Mucosa of gallbladder (tissue), 1 donor: ENCODE measurements at places on chromosomes 2 and 18.

GRCh38 chr2:101692041-101692440 is 5.5 kb upstream of the MAP4K4 start:
- no peak for DNase-seq

- peak; percentile 24 for DNase-seq
Observed at GRCh38 chr2:160493227-160494028, at the start of gene RBMS1. TSS of gene RBMS1 (minus strand) at chr2:160493807. CDS start at chr2:160493363, 444 bp downstream.

DNA sequence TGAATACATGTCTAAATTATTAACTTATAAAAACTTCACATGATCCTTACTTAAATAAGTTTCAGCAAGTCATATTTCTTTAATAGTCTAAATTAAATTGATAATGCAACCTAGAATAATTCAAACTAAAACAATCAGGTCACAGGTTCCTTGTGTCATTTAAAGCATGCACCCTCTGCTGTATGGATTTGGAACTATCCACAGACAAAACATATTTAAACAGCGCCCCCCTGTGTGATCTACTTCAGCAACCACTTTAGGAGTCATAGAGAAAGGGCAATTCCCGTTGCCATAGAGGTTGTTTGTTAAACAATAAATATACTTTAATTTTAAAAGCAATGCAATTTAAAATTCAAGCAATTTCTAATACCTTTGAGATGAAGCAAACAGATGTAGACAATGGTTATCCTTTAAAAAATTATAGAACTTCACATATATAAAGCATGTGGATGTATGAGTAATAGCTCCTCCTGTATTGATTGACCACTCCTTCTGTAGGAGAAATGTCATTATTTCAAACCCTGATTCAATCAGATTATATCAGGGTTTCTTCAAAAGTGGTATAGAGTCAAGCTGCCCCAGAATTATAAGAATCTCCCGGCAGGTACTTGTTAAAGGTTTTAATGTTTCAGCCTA is 21.2 kb downstream of the GRB14 start:
- DNase-seq: peak; percentile 28

- no peak for DNase-seq
Observed at GRCh38 chr2:232345251-232345650, 33.3 kb upstream of the ALPP start.

DNA sequence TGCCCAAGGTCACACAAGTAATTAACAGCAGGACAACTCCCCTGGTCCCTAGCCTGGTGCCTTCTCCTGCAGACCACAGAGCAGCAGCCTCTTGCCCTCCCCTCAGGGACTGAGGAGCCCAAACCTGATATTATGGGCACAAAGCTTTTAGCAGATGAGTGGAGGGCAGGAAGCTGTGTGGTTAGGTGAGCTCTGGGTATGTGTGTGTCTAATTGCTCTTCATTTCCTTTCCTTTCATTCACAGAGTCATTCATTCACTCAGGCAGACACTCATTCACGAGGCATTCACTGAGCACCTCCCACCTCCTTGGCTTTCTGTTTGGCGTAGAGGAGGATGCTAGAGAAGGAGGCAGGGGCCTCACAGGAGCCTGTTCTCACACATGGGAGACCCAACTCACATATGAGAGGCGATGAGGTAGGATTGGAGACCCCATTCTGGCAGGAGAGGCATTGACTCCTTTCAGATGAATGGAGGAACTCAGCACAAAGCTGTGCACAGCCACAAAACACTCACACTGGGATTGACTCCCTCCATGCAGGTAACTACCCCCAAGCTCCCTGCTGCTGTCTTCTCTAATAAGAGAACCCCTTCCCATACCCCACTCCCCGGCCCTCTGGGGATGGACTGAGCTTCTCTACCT is 306.8 kb upstream of the SKOR2 start:
- no peak for DNase-seq

DNA sequence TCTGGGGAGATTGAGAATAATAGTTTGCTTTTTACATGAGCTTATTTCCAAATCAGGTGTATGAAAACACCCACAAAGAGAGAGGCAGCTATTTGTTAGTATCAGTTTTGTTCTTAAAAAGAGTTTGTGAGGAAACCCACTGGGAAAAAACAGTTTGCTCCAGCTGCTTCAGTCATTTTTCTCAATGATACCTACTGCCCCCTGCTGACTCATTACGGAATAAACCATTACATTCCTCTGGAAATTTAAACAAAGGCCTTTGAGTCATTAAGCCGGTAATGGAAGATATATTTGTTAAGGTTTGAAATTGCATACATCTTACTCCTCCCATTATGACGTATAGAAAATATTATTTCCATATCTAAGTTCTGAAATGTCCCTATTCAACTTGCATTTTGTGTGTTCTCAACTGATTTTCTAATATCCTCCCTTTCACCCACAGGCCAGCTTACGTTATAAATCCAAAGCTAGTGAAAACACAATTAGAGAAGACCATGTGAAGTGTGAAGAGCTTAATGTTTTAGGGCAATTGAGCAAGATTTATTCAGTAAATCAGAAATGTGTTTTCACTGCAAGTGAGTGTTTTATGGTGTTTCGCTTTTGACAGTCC is 761.6 kb downstream of the DSC3 start:
- peak; percentile 10 for DNase-seq

- DNase-seq: no peak
Observed at GRCh38 chr18:55083461-55083860, 124.2 kb upstream of the CCDC68 start.

- no peak for DNase-seq
Observed at GRCh38 chr2:220931491-220931890, 640.6 kb downstream of the EPHA4 start.

GRCh38 chr2:9415516-9416169 is 7.7 kb downstream of the ITGB1BP1 start:
- no peak for DNase-seq

DNA sequence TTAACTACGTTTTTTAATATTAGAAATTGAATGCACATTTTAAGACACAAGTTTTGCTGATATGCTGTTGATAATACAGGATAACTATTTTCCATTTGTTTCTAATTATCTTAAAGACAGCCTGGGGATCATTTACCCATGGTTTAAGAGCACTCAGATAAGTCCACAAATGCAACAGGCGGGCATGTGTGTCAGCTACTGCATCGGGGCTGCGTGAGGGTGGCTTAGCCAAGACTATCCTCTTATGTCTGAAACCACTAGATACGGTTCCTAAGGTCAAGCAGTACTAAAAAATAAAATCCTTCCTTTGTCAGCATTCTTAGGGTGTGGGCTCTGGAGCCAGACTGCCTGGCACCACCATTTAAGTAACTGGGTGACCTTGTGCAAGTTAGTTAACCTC is 254.8 kb downstream of the SATB2 start:
- no peak for DNase-seq

- no peak for DNase-seq
Observed at GRCh38 chr2:85415980-85416650, 2.4 kb upstream of the SH2D6 start.

GRCh38 chr2:239311132-239312040 is 89.4 kb downstream of the HDAC4 start:
- DNase-seq: peak; percentile 9

DNA sequence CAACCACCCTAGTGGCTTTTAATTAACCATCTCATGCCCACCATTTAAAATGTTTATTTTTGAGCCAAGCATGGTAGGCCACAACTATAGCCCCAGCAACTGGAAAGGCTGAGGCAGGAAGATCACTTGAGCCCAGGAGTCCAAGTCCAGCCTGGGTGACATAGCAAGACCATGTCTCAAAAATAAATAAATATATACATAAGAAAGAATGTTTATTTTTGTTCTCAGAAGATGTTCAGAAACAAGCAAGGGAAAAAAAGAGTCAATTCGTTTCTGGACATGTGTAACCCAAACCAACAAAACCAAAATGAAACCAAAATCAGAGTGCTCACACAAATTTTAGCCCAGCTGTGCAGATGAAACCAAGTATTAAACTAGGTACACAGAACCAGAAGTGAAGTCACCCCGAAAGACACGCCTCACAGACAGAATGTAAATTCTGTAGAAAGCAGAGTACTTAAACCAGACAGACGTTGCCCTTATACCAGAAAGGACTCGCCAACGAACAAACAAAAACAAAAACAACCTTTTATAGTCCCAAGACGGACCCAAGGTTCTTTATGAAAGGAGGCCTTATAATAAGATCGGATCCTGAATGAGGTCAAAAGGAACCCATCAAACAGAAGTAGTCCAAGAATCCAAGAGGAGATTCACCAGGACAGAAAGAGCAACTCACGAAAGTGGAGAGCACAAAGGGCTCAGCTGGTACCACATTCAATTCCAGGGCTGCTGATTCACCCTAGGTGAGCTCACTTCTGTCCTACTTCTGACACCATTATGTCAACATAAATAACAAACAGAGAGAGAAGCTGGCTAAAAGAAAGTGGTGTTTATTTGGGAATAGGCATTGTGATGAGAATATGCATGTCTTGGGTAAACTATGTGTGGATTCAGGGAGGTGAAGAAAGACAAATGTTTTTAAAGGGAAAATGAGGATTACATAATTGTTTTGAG is 31.8 kb upstream of the MTCL1 start:
- no peak for DNase-seq

- no peak for DNase-seq
Observed at GRCh38 chr2:186639939-186640338, 50.1 kb downstream of the ITGAV start.

- no peak for DNase-seq
Observed at GRCh38 chr18:55089610-55090009, 130.3 kb upstream of the CCDC68 start.

DNA sequence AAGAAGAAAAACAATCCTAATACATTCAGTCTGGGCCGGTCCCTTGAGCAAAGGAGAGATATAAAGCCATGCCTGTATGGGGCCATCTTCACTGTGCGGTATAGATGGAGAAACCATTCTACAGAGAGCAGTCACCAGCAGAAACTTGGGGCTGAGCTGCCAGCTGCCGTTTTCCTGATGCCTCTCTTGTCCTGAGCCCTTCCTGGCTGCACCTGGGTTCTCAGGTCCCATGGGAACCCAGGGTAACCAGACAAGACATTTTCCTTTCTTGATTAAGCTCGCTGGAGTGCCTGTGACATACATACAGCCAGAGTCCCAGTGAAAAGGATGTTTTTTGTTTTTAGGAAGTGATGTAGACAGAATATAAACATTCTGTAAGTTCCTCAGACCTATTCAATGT is 5.3 kb upstream of the METTL21A start:
- no peak for DNase-seq

DNA sequence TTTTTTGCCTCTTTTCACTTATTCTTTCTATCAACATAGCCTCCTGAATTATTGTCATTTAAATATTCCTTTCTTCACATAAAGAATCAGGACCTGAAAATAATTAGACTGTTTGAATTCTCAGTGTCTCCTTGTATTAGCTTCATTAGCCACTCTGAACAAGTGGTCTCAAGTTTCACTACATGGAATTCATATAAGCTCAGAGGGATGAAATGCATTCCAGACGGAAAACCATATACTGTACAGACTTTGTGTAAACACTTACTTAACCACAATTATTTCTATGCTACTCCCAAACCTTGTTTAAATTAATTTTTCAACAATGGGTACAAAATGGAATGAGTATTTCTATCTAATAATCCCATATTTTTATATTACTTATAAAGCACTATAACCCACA is 53.4 kb downstream of the CHN1 start:
- no peak for DNase-seq

GRCh38 chr2:109128616-109129355 is at the start of gene SH3RF3:
TSS of gene SH3RF3 (plus strand) at chr2:109129205.
- peak; percentile 37 for DNase-seq

GRCh38 chr2:241771286-241772062 is 5.1 kb upstream of the GAL3ST2 start:
- DNase-seq: no peak

- no peak for DNase-seq
Observed at GRCh38 chr2:218357236-218358177, 850 bp downstream of the CATIP start.

GRCh38 chr2:212364112-212364985 is 174.3 kb downstream of the ERBB4 start:
- no peak for DNase-seq

DNA sequence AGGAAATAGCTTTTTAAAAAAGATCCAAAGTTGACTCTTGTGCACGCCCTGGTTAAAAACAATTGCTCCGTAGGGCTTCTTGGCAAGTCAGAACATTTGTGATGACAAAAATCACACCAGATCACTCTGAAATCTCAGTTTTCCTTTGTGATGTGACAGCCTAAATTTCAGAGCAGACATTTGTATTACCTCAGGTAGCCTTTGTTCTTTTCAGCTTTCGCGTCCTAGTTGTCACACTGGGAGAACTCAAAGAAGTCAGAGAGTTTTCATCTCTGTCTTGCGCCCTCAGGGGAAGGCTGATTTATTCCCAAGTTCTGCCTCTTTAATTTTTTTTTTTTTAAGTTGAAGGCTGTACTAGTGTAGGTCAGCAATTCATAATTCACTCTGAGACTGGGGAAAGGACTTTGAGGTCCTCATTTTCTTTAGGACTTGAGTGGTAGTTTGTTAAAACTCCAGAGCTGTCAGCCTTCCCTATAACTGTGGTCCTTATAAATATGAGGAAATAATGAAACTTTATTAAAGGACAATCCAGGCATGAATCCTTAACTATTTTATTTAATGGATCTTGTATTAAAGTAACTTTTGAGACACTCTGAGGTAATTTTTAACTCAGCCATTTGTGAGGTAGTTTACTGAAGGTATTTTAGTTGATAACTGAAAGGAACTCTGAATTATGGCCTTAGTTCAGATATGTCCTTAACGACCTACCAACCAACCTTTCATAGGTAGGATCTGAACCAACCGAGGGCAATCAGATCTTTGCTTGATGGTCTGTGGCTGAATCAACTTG is 525.1 kb upstream of the FAM98A start:
- DNase-seq: no peak

GRCh38 chr18:43277164-43277600 is at the start of gene SYT4:
TSS of gene SYT4 (minus strand) at chr18:43277490. CDS start at chr18:43277281, 209 bp downstream.
- DNase-seq: peak; percentile 62

DNA sequence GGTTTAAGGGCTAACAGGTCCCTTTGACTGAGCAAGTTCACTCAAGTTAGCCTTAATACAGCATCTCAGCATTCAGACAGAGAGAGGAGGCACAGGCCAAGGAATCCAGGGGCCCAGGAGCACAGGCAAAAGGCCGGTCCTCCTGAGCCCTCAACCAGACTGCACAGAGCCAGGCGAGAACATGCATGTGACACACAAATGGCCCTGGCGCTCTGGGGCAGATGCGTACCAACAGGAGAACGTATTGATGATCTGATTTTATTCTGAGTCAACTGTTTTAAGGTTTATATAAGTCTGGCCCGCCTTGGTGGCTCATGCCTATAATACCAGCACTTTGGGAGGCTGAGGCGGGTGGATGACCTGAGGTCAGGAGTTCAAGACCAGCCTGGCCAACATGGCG is 34.9 kb downstream of the KCNIP3 start:
- no peak for DNase-seq

GRCh38 chr2:219387306-219388120 is at the start of gene DNPEP:
TSS of gene DNPEP (minus strand) at chr2:219387912. CDS start at chr2:219387794, 118 bp downstream.
- DNase-seq: peak; percentile 94

- no peak for DNase-seq
Observed at GRCh38 chr2:179255129-179255528, 9.5 kb downstream of the SESTD1 start.

- DNase-seq: no peak
Observed at GRCh38 chr2:32711908-32712501, 84.2 kb downstream of the TTC27 start.

DNA sequence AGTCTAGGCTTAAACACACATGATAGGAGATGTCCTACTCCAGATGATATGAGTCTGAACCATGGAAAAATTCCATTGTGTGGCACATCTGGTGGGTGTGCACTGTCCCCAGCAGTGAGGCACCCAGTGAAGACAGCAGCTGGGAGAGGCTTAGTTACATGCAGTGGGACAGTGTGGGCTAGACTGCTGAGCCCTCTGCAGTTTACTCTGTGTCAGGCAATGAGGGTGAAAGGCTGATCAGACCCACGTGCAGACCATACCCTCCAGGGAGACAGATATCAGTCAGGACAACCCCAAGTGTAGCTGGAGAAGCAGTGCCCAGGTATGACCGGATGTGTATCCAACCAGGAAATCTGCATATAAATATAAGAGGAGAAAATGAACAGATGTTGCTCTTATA is 13.4 kb downstream of the IL37 start:
- no peak for DNase-seq
